Activated T-helper 1 cell treated with anti-CD3 and anti-CD28 coated beads, Interleukin-12 subunit alpha, Interleukin-12 subunit beta, Interleukin-2, Interleukin-4 antibody, amounts not matched to agents 30 ng/mL and 10 ng/mL and 1 ng/mL, durations not matched to agents 14 hours and 24 hours and 36 hours (primary cell): ENCODE measurements at places on chromosomes 7 and 10. TPM values are rescaled to one million over a fixed set of nuclear protein-coding genes. Genes with fewer than 3 reads are reported as not detected.

- DNase-seq, result no peak
Observed at GRCh38 chr7:38323156-38323555, 49.7 kb upstream of the TARP start.

- DNase-seq, result no peak
Observed at GRCh38 chr10:81996927-81997326, 121.9 kb downstream of the NRG3 start.

- no peak for DNase-seq
Observed at GRCh38 chr7:143181349-143181748, 1.9 kb upstream of the TAS2R39 start.

DNA sequence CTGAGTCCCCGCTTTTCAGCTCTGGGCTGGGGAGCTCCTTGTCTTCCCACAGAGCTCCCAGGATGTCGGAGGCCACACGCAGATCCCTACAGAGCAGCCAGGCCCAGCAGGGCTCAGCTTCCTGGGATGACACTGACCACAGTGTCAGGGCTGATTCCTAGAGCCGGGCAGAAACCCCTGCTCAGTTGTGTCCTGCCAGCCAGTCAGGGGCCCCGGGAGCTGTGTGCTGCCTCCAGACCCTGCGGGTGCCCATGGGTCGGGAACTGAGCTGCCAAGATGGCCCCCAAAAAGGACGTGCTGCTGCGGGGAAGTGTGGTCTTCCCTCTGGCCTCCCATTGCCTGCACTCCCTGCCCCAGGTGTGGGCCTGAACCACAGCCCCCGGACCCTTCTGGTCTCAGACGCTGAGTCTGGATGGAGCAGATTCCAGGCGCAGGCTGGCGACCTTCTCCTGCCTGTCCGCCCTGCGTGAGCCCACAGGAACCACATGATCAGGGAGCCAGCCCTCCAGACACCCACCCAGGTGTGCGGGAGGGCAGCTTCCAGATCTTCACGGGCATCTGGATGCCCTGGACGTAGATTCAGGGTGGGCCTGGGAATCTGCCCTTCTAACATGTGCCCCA, 217.4 kb downstream of the MAD1L1 start:
- no peak for DNase-seq

- no peak for DNase-seq
Observed at GRCh38 chr7:128692623-128693270, 20.7 kb downstream of the GARIN1A start.

- DNase-seq, result no peak
Observed at GRCh38 chr7:44615149-44615611, 8.8 kb downstream of the OGDH start.

DNA sequence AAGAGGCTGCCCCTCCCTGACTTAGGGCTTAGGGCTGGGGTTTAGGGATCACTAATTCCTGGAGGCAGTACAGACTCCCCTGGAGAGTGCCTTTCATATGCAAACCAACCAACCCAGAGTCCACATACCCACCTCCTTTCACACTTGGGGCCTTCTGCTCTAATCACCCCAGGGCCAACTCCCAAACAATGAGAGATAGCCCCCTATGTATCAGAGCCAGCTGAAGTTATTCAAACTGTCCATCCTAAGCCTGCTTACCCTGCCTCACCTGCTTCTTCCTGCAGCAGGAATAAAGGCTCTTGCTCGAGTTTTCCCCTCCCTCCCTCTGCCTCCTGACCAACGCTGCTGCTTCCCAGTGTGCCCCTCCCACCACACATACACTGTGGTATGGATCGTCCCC, 51.8 kb upstream of the SLC35G1 start:
- DNase-seq, result no peak

DNA sequence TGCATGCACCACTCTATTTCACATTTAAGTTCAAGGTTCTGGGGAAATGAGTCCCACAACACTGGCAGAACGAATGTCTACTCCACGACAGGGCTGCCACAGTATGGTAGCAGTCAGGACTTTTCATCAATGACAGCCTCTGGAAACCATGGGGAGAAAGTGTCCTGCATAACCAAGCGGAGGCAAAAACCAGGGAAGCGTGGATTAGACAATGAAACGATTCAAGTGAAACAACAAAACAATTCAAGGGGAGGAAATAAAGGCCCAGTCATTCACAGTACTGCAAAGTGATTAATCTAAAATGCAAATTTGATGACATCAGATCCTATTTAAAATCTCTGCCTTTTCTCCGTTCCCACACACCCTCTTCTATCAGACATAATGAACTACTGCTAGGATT, 168.2 kb downstream of the DPY19L1 start:
- no peak for DNase-seq

DNA sequence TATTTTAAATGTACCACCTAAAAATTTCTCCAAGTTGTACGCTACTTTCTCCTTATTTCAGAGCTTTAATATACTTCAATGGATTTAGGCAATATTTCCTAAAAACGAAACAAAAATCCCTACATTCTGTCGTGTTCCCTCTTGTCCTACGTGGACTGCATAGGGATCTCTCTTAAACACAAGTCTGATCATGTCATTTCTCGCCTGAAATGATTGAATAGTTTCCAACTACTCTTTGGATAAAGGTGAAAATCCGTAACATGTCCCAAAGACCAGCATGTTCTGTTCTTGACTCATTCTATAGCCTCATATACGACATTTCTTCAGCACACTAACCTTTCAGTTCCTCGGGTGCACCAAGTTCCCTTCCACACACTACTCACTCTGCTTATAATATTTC, 17.7 kb upstream of the TPK1 start:
- no peak for DNase-seq

- no peak for DNase-seq
Observed at GRCh38 chr7:45685619-45686240, 111.6 kb downstream of the ADCY1 start.

DNA sequence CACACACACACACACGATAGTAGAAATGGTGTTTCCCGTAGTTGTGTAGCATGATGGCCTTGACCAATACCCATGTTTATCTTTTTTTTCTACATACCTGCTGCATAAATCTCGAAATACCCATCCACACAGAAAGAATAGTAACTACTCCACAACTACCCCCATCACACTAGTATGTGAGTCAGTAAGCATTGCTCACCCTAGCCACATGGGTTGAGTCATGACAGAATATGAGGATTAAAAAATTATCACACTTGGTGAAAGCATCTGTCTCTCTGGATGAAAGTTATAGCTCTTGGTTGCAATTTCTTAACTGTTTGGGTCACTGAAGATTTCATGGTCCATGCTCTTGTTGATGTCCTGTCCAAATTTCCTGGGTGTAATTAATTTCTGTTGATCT, 103.4 kb upstream of the MDFIC start:
- DNase-seq, result no peak

GRCh38 chr7:52249741-52250140, 785.7 kb upstream of the POM121L12 start:
- no peak for DNase-seq

DNA sequence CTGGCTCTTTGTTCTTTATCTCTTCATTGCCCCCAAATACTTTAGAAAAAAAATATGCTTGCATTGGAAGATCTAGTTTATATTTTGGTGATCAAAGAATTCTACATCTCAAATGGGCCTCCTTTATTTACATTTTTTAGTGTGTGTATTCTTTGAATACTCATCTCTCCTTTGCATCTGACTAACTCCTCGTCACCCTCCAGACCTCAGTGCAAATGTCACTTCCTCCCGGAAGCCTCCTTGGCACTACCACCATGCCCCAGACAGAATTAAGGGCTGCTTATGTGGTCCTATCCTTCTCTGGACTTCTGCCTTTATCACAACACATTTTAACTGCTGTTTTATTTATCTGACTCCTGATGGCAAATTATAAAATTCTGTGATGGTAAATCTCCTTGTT, 52.0 kb upstream of the PPP1R3C start:
- no peak for DNase-seq

DNA sequence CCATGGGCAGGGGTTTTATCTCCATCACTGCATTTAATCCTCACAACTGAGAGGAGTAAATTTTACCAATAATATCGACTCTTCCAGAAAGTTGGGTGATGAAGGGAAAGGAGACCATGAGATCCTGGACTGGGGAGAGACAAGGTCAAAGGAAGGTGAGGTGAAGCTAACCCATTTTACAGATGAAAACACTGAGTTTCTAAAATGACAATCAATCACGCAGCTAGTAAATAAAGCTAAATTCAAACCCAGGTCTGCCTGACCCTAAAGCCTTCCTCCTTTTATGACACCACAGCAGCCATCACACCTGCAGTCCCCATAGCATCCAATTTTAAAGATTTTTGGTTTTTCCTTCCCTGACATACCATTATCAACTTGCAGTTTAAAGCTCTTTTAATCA, 64.0 kb upstream of the SLF2 start:
- DNase-seq, result no peak

GRCh38 chr10:7561985-7562384, 104.8 kb downstream of the ITIH5 start:
- DNase-seq, result no peak

- DNase-seq, result no peak
Observed at GRCh38 chr10:93152136-93152535, 78.4 kb downstream of the CYP26A1 start.

DNA sequence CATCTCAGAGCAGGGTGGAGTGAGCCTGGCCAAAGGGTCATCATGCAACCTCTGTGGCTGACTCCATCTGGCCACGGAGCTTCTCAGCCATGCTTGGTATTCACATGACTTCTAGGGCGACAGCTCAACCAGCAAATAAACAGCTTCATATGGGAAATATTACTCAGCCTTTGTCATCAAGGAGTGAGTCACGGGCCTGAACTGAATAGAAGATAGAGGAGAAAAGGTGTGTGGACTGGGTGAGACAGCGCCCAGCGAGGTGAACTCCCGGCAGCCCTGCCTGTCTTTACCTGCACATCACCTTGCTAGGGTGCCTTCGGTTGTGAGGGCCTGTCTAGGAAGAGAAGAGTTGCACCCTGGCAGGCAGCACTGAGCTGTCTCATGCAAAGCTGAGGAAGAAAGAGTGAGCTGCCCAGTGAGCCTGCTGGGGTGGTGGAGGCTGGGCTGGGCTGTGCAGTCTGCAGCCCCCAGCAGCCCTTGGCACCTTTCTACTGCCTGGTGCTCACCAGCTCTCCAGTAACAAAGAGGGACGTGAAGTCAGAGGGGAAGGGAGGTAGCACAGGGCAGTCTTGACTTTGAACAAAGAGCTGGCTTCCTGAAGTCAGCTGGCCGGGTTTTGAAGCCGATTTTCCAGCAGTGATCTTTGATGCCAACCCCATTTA, 114.2 kb downstream of the EGFR start:
- DNase-seq, result no peak

- DNase-seq, result peak; percentile 2
Observed at GRCh38 chr7:47818796-47819606, 129.3 kb downstream of the PKD1L1 start.

GRCh38 chr10:102782673-102783551, 39.2 kb downstream of the WBP1L start:
- no peak for DNase-seq

DNA sequence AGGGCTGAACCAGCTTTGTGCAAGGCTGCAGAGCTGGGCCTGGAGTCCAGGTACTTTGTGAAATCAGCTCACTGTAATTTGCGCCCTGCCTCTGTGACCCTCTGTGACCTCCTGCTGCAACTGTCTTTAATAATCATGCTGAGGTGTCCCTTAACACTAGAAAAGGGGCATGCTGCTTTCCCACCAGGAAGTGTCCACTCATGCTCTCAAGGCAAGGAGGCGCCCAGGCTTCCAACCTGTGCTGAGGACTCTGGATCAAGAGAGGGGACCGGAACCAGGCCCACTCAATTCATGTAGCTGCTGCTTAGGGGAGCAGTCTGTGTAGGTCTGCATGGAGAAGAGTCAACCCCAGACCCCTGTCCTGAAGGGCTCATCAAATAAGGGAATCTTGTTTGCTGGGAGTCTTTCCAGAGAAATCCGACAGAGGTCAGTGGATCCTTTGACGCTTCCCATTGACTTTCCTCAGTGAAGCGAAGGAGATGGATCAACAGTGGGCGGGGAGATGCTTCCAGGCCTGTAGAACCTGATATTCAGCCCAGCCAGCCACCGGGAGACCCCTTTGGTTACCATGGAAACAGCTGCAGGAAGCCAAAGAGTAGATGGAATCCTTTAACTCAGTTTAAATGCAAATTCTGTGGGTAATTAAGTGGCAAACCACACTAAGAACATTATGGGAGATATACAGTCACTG, 945.9 kb downstream of the GRID1 start:
- no peak for DNase-seq

CRHR2 gene
- not detected in 2 replicates for total RNA-seq

CFAP46 gene
- total RNA-seq, result not detected in 2 replicates

GJD4 gene
- not detected in 2 replicates for total RNA-seq

FAM25C gene
- total RNA-seq, result not detected in 2 replicates

ZNF425 gene
- 1.1 and 1.2 TPM in 2 replicates for total RNA-seq

PRLHR gene
- not detected in 2 replicates for total RNA-seq

GPR37 gene
- not detected in 2 replicates for total RNA-seq

LRRN3 gene
- total RNA-seq, result 57.3 and 61.5 TPM in 2 replicates

PMS2 gene
- 20.3 and 25.8 TPM in 2 replicates for total RNA-seq
